Activated CD8-positive, alpha-beta memory T cell treated with anti-CD3 and anti-CD28 coated beads for 1 hour (primary cell): ENCODE measurements at places on chromosomes 11 and 22.

DNA sequence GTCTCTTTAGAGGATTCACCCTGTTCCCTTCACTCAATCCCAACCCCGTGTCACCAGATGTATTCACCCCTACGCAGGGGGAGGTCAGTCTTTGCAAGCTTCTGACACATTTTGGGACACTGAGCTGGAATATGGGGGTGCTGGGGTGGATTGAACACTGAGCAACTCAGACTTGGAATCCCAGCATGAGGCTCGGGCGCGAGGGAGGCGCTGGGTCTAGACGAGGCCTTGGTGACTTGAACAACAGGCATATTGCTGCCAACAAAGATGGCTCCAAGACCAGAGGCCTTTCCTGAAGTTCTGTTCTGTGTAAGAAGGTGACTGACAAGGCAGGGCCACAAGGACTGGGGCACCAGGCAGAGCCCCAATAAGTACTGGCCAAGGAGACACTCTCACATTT lies 3.0 kb upstream of the SCGB2A1 start:
- no peak for DNase-seq

DNA sequence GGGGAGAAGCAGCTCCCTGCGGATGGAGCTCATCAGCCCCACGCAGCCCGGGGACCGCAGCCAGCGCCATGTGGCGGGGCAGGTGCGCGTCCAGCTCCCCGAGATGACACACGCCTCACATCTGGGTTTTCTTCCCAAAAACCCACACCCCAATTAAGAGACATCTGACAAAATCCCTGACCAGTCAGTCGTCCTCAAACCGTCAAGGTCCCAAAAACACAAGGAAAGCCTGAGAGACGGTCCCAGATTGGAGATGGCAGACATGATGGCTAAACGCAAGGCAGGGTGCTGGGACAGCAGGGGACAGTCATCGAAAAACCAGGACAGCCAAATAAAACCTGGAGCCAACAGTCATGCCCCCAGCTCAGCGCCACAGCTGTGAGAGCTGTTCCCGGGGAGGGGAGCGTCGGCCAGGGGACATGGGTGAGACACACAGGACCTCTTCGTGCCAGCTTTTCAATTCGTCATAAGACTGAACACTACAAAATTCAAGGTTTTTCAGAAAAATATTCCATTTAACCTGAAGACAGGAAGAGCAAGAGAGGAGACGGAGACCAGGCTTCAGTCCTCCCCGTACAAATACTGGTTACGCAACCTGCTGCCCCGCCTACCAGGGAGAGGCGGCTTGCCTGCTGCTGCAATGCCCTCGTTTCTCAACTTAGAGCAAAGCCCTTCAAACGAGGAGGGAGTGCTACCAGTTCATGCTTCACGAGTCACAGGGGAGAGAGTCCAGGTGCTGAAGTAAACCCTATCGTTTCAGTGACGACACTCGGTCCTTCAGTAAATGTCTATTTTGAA lies 10.5 kb downstream of the TOLLIP start:
- DNase-seq: no peak

DNA sequence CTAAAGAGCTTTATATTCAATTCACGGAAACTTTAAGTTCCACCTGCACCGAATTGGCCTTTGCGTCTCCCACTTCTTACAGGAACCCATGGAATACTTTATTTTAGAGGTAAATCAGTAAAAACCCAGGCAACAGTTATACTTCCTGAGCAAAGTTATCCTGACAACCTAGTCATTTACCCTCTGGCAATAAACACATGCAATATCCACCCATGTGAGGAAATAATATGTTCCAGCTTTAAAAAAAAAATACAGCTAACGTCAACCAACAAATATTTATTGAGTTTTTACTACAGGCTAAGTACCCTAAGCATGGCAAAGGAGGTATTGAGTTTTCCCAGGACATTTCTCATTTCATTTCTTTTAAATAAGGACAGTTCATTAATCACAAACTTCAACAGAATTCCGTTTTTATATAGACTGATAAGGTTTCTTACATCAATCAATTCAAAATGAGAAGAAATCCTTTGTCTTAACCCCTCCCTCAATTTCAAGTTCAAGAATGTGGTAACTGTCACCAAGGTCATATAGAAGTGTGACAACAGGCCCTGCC lies 38.3 kb upstream of the CCDC34 start:
- DNase-seq: no peak

GRCh38 chr11:266676-267439 lies 11.3 kb upstream of the NLRP6 start:
- DNase-seq: no peak

DNA sequence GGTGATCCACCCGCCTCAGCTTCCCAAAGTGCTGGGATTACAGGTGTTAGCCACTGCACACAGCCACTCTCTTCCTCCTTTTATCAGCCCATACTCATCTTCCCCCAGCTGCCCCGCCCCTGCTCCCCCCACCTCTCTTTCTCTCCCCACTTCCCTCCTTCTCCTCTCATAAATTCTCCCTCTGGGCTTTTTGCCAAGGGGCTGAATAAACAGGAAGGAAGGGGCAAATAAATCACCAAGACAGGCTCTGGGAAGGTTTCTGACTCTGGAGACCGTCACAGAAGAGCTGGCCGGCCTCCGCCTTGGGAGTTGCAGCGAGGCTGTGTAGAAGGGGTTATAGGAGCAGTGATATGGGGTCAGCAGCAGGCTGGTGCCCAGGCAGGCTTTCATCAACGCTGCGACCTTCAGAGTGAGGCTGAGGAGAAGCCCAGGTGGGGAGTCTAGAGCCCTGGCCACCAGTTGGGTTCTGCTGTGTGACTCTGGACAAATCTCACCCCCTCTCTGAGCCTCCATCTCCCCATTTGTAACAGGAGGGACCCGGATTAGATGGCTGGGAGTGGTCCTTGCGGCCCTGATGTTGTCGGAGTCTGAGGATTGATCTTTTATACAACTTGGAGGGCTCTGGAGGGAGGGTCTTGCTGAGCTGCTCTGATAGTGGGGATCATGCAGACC lies 62.6 kb upstream of the RASD2 start:
- no peak for DNase-seq

- no peak for DNase-seq
Measured at GRCh38 chr11:114847306-114847975, 169.1 kb downstream of the NXPE2 start.

DNA sequence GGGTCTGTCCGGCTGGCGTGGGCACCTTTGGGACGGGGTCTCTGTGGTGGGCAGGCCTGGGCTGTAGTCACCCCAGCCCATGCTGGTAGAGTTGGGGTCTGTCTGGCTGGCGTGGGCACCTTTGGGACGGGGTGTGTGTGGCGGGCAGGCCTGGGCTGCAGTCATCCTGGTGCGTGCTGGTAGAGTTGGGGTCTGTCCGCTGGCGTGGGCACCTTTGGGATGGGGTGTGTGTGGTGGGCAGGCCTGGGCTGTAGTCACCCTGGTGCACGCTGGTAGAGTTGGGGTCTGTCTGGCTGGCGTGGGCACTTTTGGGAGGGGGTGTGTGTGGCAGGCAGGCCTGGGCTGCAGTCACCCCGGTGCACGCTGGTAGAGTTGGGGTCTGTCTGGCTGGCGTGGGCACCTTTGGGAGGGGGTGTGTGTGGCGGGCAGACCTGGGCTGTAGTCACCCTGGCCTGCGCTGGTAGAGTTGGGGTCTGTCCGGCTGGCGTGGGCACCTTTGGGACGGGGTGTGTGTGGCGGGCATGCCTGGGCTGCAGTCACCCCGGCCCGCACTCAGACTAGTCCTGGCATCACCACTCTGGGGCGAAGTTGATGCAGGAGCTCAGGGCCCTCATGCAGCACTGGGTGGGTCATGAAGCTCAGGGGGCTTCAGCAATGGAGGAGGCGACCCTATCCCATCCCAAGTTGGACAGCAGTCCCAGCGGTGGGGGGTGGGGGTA lies 19.3 kb downstream of the PRR33 start:
- DNase-seq: no peak

GRCh38 chr11:8059030-8059429 lies 22.0 kb upstream of the TUB start:
- DNase-seq: no peak

DNA sequence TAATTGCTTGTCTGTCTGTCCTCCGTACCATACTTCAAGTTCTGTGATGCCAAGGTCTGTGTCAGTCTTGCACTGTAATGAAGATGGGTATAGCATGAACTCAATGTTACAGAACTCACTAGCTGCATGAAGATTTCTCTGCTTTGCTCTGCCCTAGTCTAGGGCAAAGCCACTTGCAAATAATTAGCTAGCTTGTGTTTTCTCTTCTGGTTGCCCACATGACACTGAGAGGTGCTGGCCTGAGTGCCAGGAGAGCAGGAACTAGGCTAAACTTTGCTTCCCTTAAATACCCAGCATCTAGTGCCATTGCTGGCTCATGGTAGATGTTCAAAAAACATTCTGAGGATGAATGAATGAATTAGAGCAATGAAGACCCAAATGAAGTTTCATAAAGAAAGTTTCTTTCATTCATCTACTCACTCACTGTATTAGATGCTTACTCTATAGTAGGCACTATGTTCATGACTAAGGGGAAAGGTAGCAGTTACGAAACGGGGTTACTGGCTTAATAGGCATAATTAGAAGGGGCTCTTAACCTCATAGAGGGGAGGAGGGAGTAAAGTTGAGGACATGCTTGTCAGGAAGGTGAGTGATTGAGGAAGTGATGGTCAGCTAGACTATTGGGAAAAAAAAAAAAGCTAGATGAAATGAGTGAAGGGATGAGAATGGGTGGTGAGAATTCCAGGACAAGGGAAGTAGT lies 4.4 kb upstream of the ENDOD1 start:
- no peak for DNase-seq

DNA sequence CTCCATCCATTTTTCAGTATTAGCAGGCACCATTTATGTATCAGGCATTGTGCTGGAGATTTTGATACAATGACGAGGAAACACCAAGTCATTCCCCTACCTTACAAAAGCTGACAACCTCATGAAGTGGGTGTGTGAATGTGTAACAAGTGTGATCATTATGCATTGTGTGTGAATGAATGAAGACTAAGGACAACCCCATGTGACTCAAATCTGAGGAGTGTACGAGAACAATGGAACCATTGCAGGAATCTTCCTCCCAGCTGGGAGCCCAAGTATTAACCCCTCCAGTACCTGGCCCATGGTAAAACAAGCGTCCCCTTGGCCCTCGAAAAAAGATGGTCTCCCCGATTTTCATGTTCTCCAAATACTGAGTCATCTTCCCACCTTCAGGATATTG lies 4.4 kb downstream of the CYB5R2 start:
- DNase-seq: no peak

- no peak for DNase-seq
Measured at GRCh38 chr11:87190071-87190470, 152.3 kb downstream of the TMEM135 start.

GRCh38 chr11:85805387-85805786 lies 5.6 kb downstream of the SYTL2 start:
- no peak for DNase-seq

- no peak for DNase-seq
Measured at GRCh38 chr11:62497132-62497801, 49.3 kb downstream of the AHNAK start.

- DNase-seq: no peak
Measured at GRCh38 chr11:70325824-70326223, 55.3 kb downstream of the PPFIA1 start.

GRCh38 chr22:23397008-23397612 lies 183.0 kb downstream of the IGLL1 start:
- DNase-seq: no peak

DNA sequence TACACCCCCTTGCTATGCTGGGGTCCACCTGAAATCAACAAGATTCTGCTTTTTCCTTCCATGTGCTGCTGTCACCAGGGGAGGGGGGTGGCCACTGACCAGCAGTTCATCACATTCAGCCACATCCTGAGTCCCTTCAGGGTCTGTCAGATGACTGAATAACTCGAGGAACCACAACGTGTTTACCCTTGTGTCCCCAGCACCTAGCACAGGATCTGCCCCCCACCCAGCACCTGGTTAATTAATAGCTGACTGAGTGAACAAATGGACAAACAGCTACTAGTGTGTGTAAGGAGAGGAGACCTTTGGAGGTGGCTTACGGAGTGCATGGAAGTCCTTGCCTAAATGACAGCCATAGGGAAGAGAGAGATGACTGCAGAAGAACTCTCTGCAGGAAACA lies 119.5 kb upstream of the NCAM1 start:
- no peak for DNase-seq

GRCh38 chr11:107598225-107599139 lies 7.5 kb downstream of the ELMOD1 start:
- no peak for DNase-seq

DNA sequence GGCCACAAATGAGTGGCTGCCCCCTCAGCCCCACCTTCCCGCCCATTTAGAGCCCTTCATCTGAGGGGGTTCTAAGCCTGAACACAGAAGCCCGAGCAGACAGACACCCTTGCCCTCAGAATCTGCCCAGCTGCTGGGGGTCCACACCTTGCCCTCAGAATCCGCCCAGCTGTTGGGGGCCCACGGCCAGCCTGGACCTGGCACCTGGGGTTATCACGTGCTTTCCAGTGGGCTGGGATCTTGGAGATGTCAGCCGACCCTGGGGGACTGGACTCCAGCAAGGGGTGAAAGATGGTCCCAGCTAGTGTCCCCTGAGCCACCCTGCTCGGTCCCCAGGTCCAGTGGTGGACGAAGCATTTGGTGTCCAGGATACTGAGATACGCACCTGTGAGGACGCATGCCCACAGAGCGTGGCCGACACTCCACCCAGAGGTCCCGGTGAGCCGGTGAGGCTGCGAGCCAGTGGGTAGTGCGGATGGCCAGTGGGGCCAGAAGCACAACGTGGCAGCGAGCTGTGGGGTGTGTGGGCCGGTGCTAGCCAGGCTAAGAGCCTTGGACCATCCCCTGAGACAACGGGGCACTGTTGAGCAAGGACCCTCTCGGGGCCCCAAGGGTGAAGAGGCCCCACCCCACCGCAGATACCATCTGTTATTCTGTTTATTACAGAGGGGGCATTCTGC lies 3.1 kb upstream of the CTSD start:
- DNase-seq: no peak

GRCh38 chr11:830295-831117 lies 2.2 kb upstream of the CD151 start:
- DNase-seq: peak; percentile 47

DNA sequence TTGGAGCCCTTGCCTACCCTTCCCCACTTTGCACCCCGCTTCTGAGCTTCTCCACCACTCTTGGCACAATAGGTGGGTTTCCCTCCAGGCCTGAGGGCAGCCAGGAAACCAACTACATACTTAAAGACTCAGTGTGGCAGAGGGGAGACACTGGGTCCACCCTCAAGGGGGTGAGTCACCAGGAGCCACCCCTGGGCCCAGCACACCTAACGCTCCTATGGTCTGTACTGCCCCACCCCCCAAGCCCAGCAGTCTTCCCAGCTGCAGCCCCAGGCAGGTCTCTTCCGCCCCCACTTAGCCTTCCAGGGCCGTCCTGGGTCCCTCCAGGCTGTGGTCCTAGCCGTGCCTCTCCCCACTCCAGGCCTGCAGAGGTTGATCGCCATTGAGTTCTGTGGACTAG lies 3.2 kb upstream of the TMPRSS13 start:
- no peak for DNase-seq

GRCh38 chr11:119738059-119738439 lies 9.0 kb upstream of the NECTIN1 start:
- no peak for DNase-seq

DNA sequence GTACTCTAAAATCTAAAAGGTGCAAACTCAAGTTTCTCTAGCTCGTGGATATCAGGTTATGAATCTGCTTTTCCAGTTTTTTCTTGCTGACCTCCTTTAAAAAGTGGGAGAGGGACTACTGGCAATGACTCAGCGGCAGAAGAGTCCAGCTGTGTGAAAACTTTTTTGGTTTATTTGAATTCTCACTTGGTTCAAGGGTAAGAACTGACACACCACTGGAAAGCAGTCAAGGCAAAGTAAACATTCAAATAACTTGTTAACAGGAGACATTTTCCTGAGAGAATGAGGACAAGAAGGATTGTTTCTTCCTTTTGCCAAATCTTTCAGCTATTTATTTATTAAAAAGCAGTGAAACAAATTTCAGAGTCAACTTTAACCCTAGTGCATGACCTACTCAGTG lies 36.1 kb downstream of the CDON start:
- DNase-seq: no peak
